Ovary (tissue), 10 donors: ENCODE measurements at places on chromosomes 7 and 10. TPM values are rescaled to one million over a fixed set of nuclear protein-coding genes. Genes with fewer than 3 reads are reported as not detected.

RSPH10B gene
- 0.18 TPM for total RNA-seq

DNA sequence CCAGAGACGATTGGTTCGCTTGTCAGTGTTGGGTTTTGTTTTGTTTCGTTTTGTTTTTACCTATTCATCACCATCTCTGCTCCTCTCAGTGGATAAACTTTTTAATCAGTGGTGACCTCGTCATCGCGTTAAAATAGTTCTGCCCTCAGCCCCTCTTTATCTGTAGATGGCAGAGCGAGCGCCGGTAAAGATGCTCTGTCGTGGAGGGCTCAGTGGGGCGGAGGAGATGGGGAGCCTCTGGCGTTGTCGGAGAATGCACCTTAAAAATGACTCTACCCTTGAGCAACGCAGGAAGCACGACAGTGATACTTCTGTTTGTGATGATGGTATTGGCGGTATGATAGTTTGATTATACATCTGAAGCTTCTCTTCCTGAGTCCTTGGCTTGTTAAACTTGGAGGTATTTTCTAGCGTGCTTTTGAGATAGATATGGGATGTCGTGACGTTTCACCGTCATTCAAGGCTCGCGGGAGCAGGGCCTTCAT, 554 bp downstream of the CSGALNACT2 start:
- no peaks in the 10 kb centered on the region for H3K27me3 ChIP-seq
- no peak for DNase-seq
- H3K27ac ChIP-seq: peak overlapping the region; percentile 96
- H3K4me1 ChIP-seq: peaks cover 4% of the 10 kb centered on the region

DNA sequence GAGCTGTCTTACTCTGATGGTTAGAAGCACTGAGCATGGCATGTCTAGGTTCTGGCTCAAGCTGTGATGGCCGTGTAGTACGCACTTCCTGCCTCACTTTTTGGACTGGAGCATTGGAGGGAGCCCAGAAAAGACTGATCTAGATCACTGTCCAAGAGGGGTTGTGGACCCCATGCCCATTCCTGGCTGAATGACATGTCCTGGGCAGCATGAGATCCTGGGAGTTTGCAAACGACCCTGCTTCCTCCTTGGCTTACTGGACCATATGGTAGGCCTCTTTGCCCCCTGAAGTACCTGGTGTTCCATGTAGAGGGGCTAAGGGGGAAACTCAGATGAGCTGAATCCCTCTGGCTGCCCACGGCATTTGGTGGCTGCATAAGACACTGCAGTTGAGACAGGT, 36.7 kb downstream of the ARHGAP22 start:
- no peak overlapping the region for H3K4me3 ChIP-seq
- no peaks in the 10 kb centered on the region for H3K27me3 ChIP-seq
- no peak overlapping the region for H3K27ac ChIP-seq
- H3K36me3 ChIP-seq: no peaks in the 10 kb centered on the region
- no peak for DNase-seq
- no peaks in the 10 kb centered on the region for H3K4me1 ChIP-seq

DNA sequence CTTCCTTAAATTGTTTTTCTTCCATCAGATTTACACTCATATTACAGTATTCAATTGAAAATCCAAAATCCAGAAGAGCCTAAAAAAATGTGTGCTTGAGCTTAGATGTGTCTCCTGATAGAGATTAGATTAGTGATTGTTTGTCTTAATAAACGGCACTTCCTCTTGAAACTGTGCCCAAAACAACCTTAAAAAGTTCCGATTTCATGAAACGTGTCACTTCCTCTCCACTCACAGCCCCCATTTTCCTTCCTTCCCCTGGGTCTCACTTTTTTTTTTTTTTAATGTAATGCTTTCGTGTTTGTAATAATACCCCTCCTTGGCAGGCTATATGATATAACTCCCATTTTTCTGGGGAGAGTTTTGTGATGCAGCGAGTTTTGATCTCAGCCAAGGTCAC, 114.8 kb upstream of the ADO start:
- H3K27me3 ChIP-seq: no peaks in the 10 kb centered on the region
- no peak overlapping the region for H3K27ac ChIP-seq
- H3K4me3 ChIP-seq: no peak overlapping the region
- no peaks in the 10 kb centered on the region for H3K36me3 ChIP-seq
- no peak for DNase-seq

GRCh38 chr7:137846827-137847567, at the start of gene DGKI:
TSS of gene DGKI (minus strand) at chr7:137846974.
- H3K4me1 ChIP-seq: peaks cover 6% of the 10 kb centered on the region
- DNase-seq: peak; percentile 5
- no peak within 1 kb of the TSS for H3K27ac ChIP-seq
- H3K27me3 ChIP-seq: no peaks in the 10 kb centered on the region
- H3K36me3 ChIP-seq: no peaks in the 10 kb centered on the region

DNA sequence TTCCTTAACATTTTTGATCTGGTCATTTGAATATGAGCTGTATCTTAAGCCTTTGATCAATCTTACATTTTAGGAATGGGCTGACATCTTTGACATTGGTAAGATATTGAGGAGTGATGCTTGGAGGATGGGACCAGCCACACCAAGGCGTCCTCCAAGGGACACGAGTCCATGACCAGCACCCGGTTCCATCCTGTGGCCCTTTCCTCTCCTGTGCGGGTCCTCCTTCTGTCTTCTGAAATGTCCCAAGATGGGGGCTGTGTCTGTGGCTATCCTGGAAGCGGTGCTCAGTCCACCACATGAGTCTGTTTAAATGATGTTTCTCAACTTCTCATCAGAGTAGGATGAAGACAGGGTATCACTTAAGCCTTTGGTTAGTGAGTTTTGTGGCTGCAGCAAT, 67.3 kb upstream of the SHH start:
- H3K27ac ChIP-seq: no peak overlapping the region
- H3K36me3 ChIP-seq: no peaks in the 10 kb centered on the region
- H3K27me3 ChIP-seq: no peaks in the 10 kb centered on the region
- no peaks in the 10 kb centered on the region for H3K4me1 ChIP-seq

DNA sequence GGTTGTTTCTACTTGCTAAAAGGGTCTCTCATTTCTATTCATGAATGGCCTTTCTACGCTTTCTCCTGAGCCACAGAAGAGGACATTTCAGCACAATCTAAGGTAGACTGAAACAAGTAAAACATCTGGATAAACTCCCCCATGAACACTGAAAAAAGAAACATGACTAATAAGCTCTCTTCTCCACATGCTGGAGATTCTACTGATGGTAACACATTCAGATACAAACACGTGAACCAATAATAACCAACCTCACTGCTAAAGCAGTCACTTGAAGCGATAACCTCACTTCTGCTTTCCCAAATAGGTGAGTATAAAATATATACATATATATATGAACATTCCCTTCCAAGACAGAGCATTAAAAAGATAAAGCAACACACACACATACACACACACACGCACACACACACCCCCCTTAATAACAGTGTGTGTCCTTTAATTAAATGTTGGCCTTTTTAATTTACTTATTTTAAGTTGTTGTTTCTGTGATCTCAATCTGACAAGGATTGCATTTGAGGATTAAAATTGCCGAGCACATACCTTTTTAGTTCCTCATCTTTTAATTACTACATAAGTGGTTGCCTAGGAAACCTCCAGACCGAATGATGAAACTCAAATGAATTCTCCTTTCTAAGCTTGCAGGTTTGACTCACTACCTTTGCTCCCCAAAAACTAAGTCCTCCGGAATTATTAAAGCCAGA, 292.4 kb upstream of the KLF14 start:
- no peaks in the 10 kb centered on the region for H3K27me3 ChIP-seq
- H3K36me3 ChIP-seq: no peaks in the 10 kb centered on the region
- no peak overlapping the region for H3K27ac ChIP-seq
- peaks cover 17% of the 10 kb centered on the region for H3K4me1 ChIP-seq
- H3K4me3 ChIP-seq: no peak overlapping the region
- no peak for DNase-seq

GRCh38 chr7:134191876-134192275, 64.7 kb downstream of the LRGUK start:
- no peaks in the 10 kb centered on the region for H3K27me3 ChIP-seq
- no peaks in the 10 kb centered on the region for H3K4me1 ChIP-seq
- no peaks in the 10 kb centered on the region for H3K36me3 ChIP-seq
- H3K4me3 ChIP-seq: no peak overlapping the region
- no peak overlapping the region for H3K27ac ChIP-seq

- H3K4me3 ChIP-seq: no peak overlapping the region
- no peak for DNase-seq
- no peaks in the 10 kb centered on the region for H3K27me3 ChIP-seq
- no peaks in the 10 kb centered on the region for H3K4me1 ChIP-seq
- H3K36me3 ChIP-seq: no peaks in the 10 kb centered on the region
Observed at GRCh38 chr7:74615933-74616780, 41.4 kb upstream of the GTF2I start.

- no peaks in the 10 kb centered on the region for H3K4me1 ChIP-seq
- DNase-seq: no peak
- H3K4me3 ChIP-seq: no peak overlapping the region
- H3K36me3 ChIP-seq: no peaks in the 10 kb centered on the region
- H3K27ac ChIP-seq: no peak overlapping the region
- no peaks in the 10 kb centered on the region for H3K27me3 ChIP-seq
Observed at GRCh38 chr10:88080213-88080612, 216.8 kb downstream of the PTEN start.

INHBA gene
- 7.3 TPM for total RNA-seq
